ENCODE measurements at places on chromosomes 6 and 20. TPM values are rescaled to one million over a fixed set of nuclear protein-coding genes. Genes with fewer than 3 reads are reported as not detected.

Gene NKAPL
- total RNA-seq = 1.3 TPM

Gene TAPBP
- total RNA-seq = 65.1 TPM

Gene SAPCD1
- total RNA-seq = 5.8 TPM

Gene FBXO30
- total RNA-seq = 3.7 TPM

Gene SLC52A3
- total RNA-seq = not detected

Gene FGD2
- not detected for total RNA-seq

Gene PRPH2
- total RNA-seq = 1.7 TPM

Gene WDR46
- total RNA-seq = 75.7 TPM

Gene LBP
- total RNA-seq = not detected

Gene BPIFB4
- total RNA-seq = not detected

Gene TUBE1
- 18.0 TPM for total RNA-seq

Gene OPN5
- not detected for total RNA-seq

Gene ALDH8A1
- 0.15 TPM for total RNA-seq

Gene PNRC1
- total RNA-seq = 32.1 TPM

Gene CABLES2
- total RNA-seq = 5.5 TPM

Gene RIN2
- total RNA-seq = 18.2 TPM

Gene FAM162B
- 19.8 TPM for total RNA-seq

Gene PKIB
- 0.59 TPM for total RNA-seq

Gene SLC32A1
- total RNA-seq = not detected

Gene OLIG3
- total RNA-seq = not detected

Gene PABPC1L
- 10.1 TPM for total RNA-seq

Gene EMILIN3
- total RNA-seq = 0.30 TPM

Gene PGBD1
- 7.1 TPM for total RNA-seq

Gene WFDC5
- total RNA-seq = not detected

Gene TRERF1
- total RNA-seq = 7.0 TPM

Gene KHDRBS2
- total RNA-seq = not detected

Gene DDX43
- 0.84 TPM for total RNA-seq

Gene PPIL6
- total RNA-seq = 2.4 TPM

Gene OR14J1
- total RNA-seq = not detected

Gene CDH4
- 10.8 TPM for total RNA-seq

Gene MAP3K7
- 17.7 TPM for total RNA-seq

Gene SNAP25
- 5.1 TPM for total RNA-seq

Gene SLC4A11
- total RNA-seq = 0.89 TPM

Gene RAB23
- total RNA-seq = 14.4 TPM

Gene SEMG1
- total RNA-seq = not detected

Gene RPP40
- total RNA-seq = 13.4 TPM

Gene TRIM31
- not detected for total RNA-seq
